ENCODE measurements at places on chromosomes 5 and 9. TPM values are rescaled to one million over a fixed set of nuclear protein-coding genes. Genes with fewer than 3 reads are reported as not detected.

DNA sequence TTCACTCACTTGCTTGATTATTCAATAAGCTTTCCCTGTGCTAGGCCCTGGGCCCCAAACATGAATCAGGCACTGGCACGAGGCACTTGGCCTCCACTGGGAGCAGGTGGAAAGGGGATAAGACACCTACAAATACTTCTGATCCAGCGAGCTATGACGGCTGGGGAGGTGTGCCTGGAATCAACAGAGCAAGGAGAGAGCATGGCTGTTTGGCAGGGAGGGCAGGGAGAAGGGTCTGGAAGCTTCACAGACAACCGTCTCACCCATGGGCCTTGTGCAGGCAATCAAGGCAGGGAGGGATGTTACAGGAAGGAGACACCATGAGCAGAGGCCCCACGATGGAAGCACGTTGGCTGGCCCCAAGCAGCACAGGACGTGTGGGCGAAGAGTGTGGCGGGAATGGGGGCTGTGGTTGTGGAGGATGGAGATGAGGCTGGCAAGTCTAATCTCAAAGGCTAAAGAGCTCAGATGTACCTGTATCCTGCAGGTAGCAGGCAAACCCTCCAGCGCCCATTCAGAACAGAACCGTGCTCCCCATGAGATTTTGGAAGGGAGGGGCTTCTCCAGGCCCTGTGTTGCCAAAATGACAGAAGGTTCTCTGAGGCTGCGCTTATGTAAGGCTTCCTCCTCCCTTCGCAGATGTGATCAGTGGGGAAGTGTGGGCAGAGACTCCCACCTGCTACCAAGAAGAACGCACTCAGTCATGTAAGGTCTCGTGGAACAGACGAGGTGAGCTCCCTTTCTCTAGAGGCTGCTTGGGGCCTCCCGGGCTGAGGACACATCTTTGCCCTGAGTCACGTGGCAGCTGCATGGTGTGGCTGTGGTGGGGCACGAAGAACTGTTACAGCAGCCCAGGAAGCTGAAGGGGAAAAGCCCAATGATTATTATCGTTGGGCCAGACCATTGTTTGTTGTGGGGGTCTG is 189.7 kb downstream of the DAB2IP start:
- H3K27me3 ChIP-seq: no peaks in the 10 kb centered on the region
- H3K4me1 ChIP-seq: peaks cover 5% of the 10 kb centered on the region
- H3K36me3 ChIP-seq: peaks cover 6% of the 10 kb centered on the region

Gene PELO
- polyA plus RNA-seq: 10.7 TPM

GRCh38 chr9:17532461-17532860 is 46.4 kb upstream of the SH3GL2 start:
- no peak overlapping the region for H3K4me3 ChIP-seq
- no peak overlapping the region for H3K27ac ChIP-seq
- DNase-seq: no peak

Gene ACO1
- 33.7 TPM for polyA plus RNA-seq

Gene BRD3OS
- 23.1 TPM for polyA plus RNA-seq

DNA sequence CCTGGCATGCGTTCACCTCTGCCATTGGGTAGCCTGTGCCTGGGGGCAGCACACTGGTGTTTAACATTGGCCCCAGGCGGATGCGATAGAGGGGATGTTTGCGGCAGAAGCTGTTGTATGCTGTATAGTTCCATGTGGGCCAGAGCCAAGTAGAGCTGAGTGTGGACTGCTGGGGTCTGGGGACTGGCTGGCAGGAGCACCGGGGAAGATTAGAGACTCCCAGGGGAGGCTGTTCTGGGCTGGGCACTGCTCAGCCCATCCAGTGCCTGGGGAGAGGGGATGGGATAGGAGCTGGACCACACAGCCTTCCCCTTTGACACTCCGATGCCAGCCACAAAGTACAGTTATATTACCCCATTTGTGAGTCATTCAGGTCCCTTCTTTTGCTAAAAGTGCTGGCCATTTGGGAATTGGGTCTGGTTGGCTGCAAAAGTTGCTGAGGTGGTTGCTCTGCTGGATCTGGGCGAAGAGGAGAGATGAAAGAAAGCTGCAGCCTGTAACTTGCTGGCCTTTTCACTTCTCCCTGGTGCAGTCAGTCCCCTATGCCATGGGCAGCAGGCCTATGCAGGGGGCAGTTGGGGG is 73.8 kb downstream of the RGS3 start:
- H3K36me3 ChIP-seq: no peaks in the 10 kb centered on the region
- H3K27me3 ChIP-seq: no peaks in the 10 kb centered on the region
- peak; percentile 42 for DNase-seq
- H3K27ac ChIP-seq: no peak overlapping the region
- H3K4me3 ChIP-seq: no peak overlapping the region
- H3K4me1 ChIP-seq: peaks cover 36% of the 10 kb centered on the region

DNA sequence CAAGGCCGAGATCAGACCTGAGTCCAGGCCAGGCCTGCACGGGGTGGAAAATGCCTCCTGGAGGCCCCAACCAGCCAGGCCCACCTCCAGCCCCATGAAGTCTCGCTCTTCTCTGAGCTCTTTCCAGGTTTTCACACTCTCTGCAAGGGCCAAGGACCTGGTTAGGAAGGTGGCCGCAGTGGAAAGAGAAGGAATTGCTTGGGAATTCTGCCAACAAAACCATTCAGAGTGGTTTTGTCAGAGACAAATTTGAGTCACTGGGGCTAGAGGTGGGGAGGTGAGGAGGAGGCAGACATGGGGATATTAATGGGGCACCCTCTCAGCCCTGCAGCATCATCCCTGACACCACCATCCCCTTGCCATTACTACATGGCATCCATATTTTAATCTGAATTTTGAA is 261.0 kb downstream of the ROR2 start:
- no peaks in the 10 kb centered on the region for H3K4me1 ChIP-seq
- H3K27ac ChIP-seq: no peak overlapping the region
- no peak overlapping the region for H3K4me3 ChIP-seq
- no peaks in the 10 kb centered on the region for H3K27me3 ChIP-seq

- no peaks in the 10 kb centered on the region for H3K4me1 ChIP-seq
- H3K36me3 ChIP-seq: no peaks in the 10 kb centered on the region
- H3K27ac ChIP-seq: no peak overlapping the region
- H3K27me3 ChIP-seq: peaks cover 10% of the 10 kb centered on the region
These were observed 42.4 kb downstream of the TMC1 start for GRCh38 chr9:72563806-72564205.

GRCh38 chr5:9295466-9295801 is 250.4 kb downstream of the SEMA5A start:
- H3K4me3 ChIP-seq: no peak overlapping the region
- no peaks in the 10 kb centered on the region for H3K27me3 ChIP-seq
- no peaks in the 10 kb centered on the region for H3K4me1 ChIP-seq

DNA sequence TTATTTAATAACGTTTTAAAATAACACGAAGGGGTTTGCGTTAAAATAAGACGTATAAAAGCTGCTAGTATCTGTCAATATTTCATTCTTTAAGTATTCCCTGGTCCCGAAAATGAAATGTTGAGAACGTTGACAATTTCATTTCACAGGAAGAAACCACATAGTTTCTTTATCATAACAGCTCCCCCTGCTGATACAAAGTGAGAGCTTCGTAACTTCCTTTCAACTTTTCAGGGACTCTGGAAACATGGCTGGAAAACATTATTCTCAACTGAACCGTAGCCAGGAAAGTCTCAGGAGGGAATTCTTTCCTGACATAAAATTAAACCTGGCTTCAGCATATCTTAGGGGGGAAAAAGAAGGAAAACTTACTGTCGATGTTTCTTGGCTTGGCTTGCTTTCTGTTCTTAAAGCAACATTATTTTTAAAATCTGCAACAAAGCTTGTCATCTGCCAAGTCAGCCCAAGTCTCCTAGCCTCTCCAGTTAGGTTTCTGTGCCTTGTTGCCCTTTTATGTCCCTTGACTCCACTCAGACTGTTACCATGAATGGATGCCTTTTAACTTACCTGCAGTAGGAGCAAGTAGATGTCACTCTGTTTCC is 122.9 kb upstream of the DAB2 start:
- no peaks in the 10 kb centered on the region for H3K36me3 ChIP-seq
- H3K27me3 ChIP-seq: no peaks in the 10 kb centered on the region
- H3K27ac ChIP-seq: no peak overlapping the region
- DNase-seq: peak; percentile 14
- no peak overlapping the region for H3K4me3 ChIP-seq
